SJCRH30 (cell line): ENCODE measurements at places on chromosomes 11 and 22.

DNA sequence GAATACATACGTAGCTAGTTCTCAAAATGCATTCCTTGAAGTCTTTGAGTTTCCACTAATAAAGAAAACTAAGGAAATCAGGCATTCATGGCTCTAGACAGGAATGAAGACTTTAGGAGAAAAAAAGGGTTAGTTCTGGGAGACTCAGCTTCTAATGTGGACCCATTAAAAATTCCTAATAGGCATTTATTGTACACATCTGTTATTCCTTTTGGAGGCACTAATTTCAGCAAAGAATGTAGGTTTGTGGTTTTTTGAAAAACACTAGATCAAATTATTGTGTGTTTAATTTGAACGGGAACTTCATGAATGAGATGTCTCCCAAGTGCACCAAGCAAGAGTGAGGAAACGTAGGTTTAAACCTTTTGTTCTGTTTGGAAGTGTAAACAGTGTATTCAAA is 42.7 kb downstream of the PARVA start:
- DNase-seq: no peak

DNA sequence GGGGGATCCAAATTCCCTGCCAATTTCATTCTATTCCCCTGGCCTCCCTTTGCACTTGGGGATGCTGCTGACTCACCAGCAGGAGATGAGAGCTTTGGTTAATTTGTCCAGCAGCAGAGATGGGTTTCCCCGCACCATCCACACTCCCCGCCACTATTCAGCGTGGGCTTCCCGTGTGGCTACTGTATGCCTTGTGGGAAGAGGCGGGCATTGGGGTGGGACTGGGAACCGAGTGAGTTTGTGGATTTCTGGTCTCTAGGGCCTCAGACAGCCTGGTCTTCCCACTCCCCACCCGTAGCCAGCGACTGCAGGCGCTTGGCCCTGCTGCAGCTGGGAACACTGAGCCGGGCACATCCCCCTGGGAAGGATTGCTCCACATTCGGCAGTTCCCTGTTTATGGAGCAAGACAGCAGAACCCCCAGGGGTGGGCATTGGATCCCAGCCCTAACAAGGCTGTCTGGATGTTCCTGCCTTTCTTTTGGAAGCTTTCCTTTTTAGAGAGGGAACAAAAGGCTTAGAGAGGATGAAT is 23.4 kb downstream of the KIAA1671 start:
- no peak for DNase-seq

DNA sequence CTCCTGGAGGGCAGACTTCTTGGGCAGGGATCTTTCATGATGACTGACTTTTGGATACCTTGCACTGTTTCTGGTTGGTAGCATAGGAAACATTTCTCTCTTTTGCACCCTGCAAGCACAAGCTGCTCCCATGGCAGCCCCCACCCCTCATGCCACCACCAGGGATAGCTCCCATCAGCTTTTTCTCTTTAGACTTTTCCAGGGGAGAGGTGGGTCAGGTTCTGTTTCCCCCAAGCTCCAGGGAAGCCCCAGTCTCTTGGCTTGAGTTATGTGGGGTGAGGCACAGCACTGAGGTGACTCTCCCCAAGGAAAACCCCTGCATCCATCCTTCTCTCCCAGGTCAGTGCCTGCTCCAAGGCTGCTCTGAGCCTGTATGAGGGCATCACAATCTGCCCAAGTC is 22.5 kb downstream of the LRRC32 start:
- DNase-seq: no peak

- DNase-seq: no peak
Observed at GRCh38 chr11:20844216-20844615, 174.8 kb downstream of the NELL1 start.

GRCh38 chr11:46120346-46121300 is 631 bp downstream of the PHF21A start:
- peak; percentile 67 for DNase-seq

- no peak for DNase-seq
Observed at GRCh38 chr11:79691445-79691844, 250.6 kb upstream of the TENM4 start.

GRCh38 chr11:65104628-65105027 is 7.0 kb upstream of the TM7SF2 start:
- no peak for DNase-seq

DNA sequence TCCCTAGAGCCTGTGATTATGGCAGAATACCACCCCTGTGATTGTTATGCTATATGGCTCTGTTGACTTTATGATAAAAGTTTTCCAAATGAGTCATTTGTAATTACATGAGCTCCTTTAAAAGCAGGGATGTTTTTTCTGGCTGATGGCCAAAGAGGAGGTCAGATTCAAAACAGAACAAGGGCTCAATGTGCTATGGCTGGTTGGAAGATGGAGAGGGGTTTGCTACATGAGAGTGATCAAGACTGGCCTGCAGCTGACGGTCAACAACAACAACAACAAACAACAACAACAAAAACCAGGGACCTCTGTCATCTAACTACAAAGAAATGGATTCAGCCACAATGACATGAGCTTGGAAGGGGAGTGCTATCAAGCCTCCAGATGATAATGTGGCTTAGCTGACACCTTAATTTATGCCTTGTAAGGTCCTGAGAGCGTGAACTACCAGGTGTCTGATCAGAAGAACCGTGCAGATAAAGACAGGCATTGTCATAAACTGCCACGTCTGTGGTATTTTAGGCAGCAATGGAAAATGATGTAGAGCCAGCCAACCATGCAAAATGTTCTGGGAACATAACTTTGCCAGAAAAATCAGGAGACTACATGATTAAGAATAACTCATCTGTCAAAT is 47.2 kb downstream of the PIWIL3 start:
- DNase-seq: peak; percentile 84

DNA sequence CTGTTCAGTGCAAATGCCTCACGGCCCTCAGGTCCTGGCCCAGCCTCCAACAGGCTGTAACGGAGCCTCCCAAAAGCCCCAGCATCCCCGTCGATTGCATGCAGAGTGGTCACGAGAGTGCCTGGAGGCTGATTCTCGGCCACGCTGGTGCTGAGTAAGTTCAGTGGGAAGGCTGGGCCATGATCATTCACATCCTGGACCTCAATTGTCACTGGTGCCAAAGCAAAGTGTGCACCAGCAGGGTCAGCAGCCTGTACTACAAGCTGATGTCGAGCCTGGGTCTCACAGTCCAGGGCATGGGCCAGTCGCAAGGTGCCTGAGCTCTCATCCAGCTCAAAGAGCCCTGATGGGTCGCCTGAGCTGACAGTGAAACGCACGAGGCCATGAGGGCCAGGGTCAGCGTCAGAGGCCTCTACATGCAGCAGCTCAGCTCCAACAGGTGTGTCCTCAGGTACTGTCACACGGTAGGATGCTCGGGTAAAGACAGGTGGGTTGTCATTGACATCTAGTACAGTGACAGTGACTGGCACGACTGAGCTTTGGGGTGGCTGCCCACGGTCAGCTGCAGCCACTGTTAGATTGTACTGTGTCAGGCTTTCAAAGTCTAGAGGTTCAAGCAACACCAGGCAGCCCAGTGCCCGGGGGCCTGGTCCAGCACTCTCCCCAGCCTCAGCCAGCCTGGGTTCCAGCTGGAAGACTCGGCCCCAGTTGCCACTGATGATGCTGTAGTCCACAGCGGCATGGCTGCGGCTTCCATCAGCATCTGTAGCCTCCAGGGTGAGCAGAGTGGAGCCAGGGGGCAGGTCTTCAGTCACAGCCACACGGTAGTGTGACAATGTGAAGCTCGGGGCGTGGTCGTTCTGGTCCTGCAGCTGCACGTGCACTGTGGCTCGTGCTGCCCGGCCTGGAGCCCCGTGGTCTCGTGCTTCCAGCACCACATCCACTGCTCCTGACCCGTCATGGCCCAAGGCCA is 4.5 kb upstream of the TPP1 start:
- DNase-seq: no peak

GRCh38 chr11:122910775-122911174 is 28.2 kb downstream of the JHY start:
- DNase-seq: no peak

DNA sequence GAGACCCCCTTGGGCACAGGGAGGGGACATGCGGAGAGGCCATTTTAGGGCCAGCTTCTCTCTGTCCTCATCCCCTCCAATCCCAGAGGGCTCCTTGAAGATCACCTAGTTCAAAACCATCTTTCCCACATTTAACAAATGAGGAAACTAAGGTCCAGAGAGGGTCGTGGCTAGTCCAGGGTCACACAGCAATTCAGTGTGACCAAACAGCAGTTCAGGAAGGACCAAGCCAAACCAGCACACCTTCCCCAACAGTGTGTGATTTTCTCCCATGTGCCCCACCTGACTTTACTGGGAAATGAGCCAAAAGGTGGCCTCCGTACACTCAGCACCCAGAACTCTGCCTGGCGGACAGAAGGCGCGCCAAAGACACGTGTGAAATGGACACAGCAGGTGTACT is 51.3 kb downstream of the CACNA1I start:
- DNase-seq: no peak

GRCh38 chr11:95358511-95359340 is 127.7 kb upstream of the SESN3 start:
- DNase-seq: peak; percentile 36

GRCh38 chr11:71281831-71282230 is 29.5 kb upstream of the SHANK2 start:
- DNase-seq: no peak

GRCh38 chr22:27895600-27895999 is 23.5 kb downstream of the PITPNB start:
- DNase-seq: no peak
